ENCODE measurements at places on chromosomes 5 and 9. TPM values are rescaled to one million over a fixed set of nuclear protein-coding genes. Genes with fewer than 3 reads are reported as not detected.

GRCh38 chr5:137688210-137688840 is 47.6 kb downstream of the KLHL3 start:
- H3K27ac ChIP-seq: no peak overlapping the region
- no peaks in the 10 kb centered on the region for H3K27me3 ChIP-seq
- no peaks in the 10 kb centered on the region for H3K36me3 ChIP-seq
- no peak overlapping the region for H3K4me3 ChIP-seq
- no peak for DNase-seq

DNA sequence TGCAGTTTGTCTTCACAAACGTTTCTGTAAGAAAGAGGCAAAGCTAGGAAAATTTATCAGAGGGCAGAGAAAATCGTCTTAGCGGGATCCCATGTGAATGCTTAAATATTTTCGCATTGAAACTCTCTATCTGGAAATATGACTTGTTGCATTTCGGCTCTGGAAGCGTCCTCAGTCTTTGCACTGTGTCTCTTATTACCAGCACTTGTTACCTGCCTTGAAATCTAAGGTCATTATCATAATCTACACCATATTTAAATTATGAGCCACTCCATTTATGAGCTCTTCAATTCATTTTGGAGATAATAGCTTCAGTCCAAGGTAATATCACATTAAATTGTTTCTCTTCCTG is 1.4 kb downstream of the EGFLAM start:
- no peak overlapping the region for H3K27ac ChIP-seq
- H3K27me3 ChIP-seq: no peaks in the 10 kb centered on the region
- no peak for DNase-seq
- no peaks in the 10 kb centered on the region for H3K4me1 ChIP-seq
- no peak overlapping the region for H3K4me3 ChIP-seq

DCAF12 gene
- total RNA-seq: 24.7 TPM

GRCh38 chr5:134051305-134051704 is 46.5 kb upstream of the VDAC1 start:
- H3K27ac ChIP-seq: no peak overlapping the region
- H3K27me3 ChIP-seq: no peaks in the 10 kb centered on the region
- no peak overlapping the region for H3K4me3 ChIP-seq
- DNase-seq: no peak
- H3K36me3 ChIP-seq: no peaks in the 10 kb centered on the region

- peaks cover 9% of the 10 kb centered on the region for H3K4me1 ChIP-seq
- no peaks in the 10 kb centered on the region for H3K27me3 ChIP-seq
- DNase-seq: peak; percentile 71
Observed at GRCh38 chr9:135478829-135479468, 633 bp upstream of the PPP1R26 start.

MTREX gene
- total RNA-seq: 57.2 TPM

GRCh38 chr9:114958021-114958843 is 27.8 kb upstream of the TNFSF8 start:
- H3K36me3 ChIP-seq: no peaks in the 10 kb centered on the region
- DNase-seq: peak; percentile 49
- no peaks in the 10 kb centered on the region for H3K4me1 ChIP-seq
- no peak overlapping the region for H3K4me3 ChIP-seq
- H3K27ac ChIP-seq: no peak overlapping the region

GRCh38 chr5:143599474-143599873 is 196.0 kb upstream of the NR3C1 start:
- H3K36me3 ChIP-seq: no peaks in the 10 kb centered on the region
- no peaks in the 10 kb centered on the region for H3K27me3 ChIP-seq
- H3K4me3 ChIP-seq: no peak overlapping the region

GRXCR2 gene
- not detected for total RNA-seq

DNA sequence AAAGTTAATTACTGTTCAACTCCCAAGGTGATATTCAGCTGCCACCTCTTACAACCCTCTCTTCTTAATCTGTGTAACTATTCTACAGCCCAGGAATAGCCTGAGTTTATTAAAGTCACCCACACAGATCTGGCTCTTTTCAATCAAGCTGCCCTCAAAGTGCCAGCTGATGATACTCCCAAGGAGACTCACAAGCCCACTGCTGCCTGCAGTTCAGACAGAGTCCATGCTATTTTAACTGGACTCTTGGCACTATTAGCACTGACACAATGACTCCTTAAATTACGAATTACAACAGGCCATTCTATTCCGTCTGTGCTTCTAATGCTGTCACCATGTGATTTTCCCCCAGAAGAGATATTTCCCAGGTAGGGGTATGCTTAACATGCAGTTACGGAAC is 26.3 kb downstream of the REEP5 start:
- no peaks in the 10 kb centered on the region for H3K36me3 ChIP-seq
- no peaks in the 10 kb centered on the region for H3K27me3 ChIP-seq
- H3K4me1 ChIP-seq: no peaks in the 10 kb centered on the region
- no peak overlapping the region for H3K4me3 ChIP-seq
- DNase-seq: no peak

- no peaks in the 10 kb centered on the region for H3K27me3 ChIP-seq
- no peaks in the 10 kb centered on the region for H3K36me3 ChIP-seq
- no peaks in the 10 kb centered on the region for H3K4me1 ChIP-seq
- no peak overlapping the region for H3K4me3 ChIP-seq
Observed at GRCh38 chr9:21904371-21904770, 89.8 kb downstream of the CDKN2A start.

GRCh38 chr5:158435161-158435616 is 576.2 kb upstream of the CLINT1 start:
- H3K27ac ChIP-seq: no peak overlapping the region
- no peaks in the 10 kb centered on the region for H3K36me3 ChIP-seq
- H3K4me3 ChIP-seq: no peak overlapping the region
- DNase-seq: no peak

SVEP1 gene
- 40.1 TPM for total RNA-seq

FCN2 gene
- total RNA-seq: not detected

- H3K4me1 ChIP-seq: no peaks in the 10 kb centered on the region
- no peak overlapping the region for H3K27ac ChIP-seq
- no peaks in the 10 kb centered on the region for H3K36me3 ChIP-seq
- H3K27me3 ChIP-seq: no peaks in the 10 kb centered on the region
- DNase-seq: no peak
Observed at GRCh38 chr9:105455836-105456475, 8.1 kb downstream of the FSD1L start.

PBX3 gene
- 10.3 TPM for total RNA-seq
